Brain microvascular endothelial cell (primary cell): ENCODE measurements at places on chromosomes 2 and 18.

DNA sequence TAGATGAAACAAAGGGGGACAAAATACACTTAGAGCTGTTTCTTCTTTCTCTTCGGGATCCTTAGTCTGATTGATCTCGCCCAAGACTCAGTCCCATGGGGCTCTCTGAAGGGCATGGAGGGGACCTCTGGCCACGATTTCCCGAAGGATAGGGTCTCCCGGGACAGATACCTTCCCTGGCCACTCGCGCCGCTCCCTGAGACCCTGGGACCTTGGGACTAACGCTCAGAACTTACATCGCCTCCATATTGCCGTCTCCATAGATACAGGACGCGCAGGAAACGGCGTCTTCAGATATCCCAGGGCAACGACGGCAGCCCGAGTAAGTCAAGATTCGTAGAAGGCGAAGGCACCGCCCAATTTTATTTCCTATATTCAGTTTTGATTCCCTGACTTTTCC, at the start of gene CFAP65:
Gene CFAP65 (minus strand): TSS at position 265 of the 400 bp plus-strand sequence. CDS start 2,468 bp downstream, outside the sequence.
- DNase-seq = peak; percentile 51

GRCh38 chr18:11091746-11092145, 57.6 kb downstream of the PIEZO2 start:
- DNase-seq = no peak

DNA sequence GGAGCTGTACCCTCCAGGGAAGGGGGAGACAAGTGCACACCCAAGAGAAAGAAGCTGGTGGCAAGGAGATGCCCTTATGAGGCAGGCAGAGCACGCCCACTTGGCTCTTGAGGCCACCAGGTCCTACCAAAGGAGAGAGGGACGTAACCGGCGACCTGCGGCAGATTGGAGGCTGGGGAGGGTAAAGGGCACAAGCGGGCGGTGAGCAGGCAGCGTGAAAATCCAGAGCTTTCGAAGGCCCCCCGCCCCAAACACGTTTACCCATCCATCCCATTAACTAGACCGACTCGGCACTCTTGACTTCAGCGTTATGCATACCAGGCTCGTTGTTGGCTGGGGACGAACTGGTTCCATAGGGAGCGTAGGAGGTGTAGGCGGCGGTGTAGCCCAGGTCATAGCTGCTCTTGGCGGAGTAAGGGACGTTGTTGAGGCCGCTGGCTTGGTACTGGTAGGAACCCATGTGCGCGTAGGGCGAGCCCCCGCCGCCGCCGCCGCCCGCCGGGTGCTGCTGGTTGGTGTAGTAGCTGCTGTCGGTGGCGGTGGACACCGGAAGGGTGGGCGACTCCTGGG, 794 bp downstream of the DLX2 start:
- no peak for DNase-seq

DNA sequence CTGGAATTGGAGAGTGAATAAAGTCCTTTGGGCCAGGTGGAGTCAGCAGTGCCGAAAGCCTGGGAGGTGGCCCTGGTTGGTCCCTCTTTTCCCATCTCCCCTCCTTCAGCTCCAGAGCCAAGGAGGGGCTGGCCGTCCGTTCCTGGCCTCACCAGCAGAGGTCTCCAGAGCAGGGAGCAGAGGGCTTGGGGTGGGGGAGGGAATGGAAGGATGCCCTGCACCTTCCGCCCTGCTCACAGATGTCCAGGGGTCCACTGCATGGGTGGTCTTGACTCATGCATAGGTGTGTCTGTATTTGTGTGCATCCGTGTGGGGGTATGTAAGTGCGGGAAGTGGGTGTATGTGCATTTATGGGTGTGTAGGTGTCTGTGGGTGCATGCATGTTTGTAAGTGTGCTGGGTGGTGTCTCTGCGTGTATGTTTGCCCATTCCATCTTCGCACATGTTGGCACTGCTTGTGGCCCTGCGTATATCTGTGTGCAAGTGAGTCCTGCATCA, 201.8 kb downstream of the ZFP36L2 start:
- DNase-seq = peak; percentile 42
